ENCODE measurements at places on chromosomes 5 and 9.

DNA sequence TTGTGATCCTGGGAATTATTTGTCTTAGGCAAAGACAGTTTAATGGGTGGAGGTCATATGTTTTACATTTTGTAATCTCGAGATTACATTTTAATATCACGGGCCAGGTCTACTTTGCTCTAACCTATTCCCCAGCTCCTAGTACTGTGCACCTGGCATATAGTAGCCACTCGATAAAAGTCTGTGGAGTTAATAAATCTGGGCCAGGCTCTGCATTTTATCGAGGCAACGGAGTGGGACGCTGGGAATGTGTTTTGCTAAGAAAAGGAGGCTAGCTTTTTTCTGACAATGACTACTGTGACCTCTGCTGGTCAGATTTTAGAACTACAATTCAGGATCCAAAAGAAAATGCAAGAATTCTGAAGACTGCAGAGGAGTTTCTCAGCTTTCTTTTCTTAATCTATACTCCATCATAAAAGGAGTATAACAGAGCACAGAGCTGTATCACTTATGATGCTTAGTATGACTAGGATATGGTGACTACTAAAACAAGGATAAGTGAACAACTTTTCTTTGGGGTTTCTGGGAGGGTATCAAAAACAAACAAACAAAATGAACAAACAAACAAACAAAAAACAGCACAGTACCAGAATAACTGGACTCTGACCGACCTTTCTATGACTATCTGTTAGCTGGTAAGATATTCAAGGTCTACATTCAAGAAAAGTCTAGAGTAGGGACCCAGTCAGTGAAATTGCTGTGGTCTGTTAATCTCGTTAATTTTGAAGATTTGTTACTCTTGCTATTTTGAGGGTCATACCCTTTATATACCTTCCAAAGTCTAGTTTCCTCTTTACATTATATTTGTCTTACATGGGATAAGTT lies 46.1 kb upstream of the CER1 start:
- no peak for DNase-seq

DNA sequence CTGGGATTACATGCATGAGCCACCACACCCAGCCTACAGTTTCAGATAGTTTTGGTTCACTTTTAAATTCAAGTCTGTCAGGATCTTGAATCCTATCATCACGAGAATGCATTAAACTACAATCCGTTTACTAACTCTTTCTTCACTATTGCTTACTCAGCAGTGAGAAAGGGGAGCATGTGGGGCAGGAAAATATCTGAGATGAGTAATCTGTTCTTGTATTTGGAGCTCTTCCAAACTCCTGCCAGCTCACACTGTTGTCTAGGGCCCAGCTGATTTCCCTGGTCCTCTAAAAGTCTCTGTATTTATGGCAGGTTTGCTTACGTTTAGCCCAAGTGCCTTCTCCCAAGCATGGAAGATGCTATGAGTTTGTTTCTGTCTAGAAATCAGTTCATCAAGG lies 152.2 kb downstream of the FGF18 start:
- DNase-seq = no peak

DNA sequence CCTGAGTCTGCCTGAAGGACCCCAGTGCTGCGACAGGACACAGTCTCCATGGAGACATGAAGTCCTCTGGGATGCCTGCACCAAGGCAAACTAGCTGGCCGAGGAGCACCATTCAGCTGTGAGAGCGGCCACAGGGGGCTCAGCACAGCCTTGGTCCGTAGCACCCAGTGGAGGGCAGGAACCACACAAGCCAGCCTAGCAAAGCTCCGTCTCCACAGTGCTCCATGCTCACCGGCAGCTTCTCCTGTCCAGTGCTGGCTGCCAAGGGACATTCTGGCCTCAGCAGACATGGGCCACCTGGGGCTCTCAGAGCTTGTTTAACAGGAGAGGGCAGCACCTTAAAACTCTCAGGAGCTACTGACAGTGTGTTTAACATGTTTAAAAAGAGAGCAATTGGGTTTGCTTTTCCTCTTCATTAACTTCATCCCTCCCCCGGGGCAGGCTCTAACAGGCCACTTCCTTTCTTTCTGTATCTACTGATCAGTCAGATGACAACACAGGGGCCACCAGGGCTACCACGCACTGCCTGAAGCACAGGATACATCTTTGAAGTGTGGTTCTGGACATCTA lies 57.0 kb downstream of the SECISBP2 start:
- no peak for DNase-seq

DNA sequence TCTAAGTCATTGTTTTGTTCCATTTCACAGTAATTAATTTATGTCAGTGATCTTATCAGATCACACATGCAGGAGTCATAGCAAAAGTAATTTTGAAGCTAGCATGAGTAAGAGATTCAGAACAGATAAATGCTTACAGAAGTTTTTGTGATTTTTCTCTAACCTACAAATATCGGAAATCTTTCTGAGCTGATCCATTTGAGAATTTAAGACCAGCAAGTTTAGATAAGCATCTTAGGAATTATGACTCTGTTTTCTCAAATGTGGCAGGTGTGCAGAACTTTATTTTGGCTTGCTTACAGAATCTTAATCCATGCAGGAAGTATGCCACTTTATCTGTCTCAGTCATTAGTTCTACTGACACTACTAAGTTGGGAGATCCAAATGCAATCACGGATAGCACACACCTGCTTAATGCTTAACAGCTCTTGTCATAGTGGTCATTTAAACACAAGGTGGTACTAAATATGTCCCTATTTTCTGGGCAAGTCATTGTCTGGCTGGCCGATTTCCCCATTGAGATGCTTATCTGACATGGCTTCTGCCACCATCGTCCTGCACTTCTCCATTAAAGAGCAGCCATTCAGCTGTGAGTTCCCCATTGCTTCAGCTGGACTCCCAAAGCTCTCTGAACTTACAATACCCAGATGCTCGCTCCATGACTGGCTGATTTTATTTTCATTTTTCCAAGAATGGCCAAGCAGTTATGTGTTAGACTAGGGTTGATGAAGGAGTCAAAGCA lies 305.4 kb upstream of the NUDT12 start:
- no peak for DNase-seq

Measured in stimulated activated CD8-positive, alpha-beta memory T cell treated with anti-CD3 and anti-CD28 coated beads, Interleukin-2, amount 100 ng/mL, for 48 hours (primary cell).